Uterus (tissue), 4 donors: ENCODE measurements at places on chromosomes 16 and 17. TPM values are rescaled to one million over a fixed set of nuclear protein-coding genes. Genes with fewer than 3 reads are reported as not detected.

The RND2 gene
- 0.88 TPM for total RNA-seq

DNA sequence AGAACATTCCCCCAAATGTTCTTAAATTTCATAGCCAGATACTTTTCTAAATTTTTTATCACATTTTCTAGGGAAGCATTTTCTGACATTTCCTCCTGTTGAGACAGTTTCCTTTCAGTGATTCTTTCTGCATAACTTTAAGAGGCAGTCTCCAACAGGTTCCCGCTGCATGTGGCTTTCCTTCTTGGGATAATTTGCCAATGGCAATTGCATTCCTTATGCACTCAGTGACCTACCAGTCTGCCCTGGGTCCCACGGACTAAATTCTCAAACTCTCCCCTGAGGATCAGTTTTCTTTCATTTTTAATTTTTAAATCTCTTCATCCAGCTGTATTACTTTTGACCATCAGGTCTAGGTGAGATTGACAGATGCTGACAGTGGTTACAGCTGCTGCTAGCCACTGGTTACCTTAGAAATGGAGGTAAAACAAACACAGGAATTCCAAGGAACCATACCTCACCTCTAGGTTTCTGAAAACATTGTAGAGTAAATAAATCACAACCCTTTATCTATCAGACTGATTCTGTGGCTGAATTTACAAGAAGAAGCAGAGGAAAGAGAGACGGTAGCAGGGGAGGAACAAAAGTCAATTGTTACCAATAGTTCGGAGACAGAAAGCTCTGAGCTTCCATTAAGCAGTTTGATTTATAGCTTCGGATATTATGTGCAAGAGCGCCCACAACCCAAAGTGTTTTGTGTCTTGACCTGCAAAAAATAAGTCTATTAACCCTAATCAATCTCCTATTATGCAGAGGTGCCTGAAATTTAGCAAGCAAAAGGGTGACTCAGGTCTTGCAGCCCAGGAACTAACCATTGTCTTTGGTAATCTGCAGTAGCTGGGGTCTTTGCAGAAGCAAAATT is 216.0 kb downstream of the PMP22 start:
- H3K27me3 ChIP-seq, result no peaks in the 10 kb centered on the region
- H3K4me3 ChIP-seq, result no peak overlapping the region
- no peak overlapping the region for H3K27ac ChIP-seq
- DNase-seq, result no peak

GRCh38 chr17:3665834-3666233 is 2.5 kb downstream of the TAX1BP3 start:
- peak overlapping the region; percentile 33 for H3K27ac ChIP-seq
- H3K4me1 ChIP-seq, result peaks cover 12% of the 10 kb centered on the region
- H3K36me3 ChIP-seq, result no peaks in the 10 kb centered on the region
- H3K27me3 ChIP-seq, result no peaks in the 10 kb centered on the region

DNA sequence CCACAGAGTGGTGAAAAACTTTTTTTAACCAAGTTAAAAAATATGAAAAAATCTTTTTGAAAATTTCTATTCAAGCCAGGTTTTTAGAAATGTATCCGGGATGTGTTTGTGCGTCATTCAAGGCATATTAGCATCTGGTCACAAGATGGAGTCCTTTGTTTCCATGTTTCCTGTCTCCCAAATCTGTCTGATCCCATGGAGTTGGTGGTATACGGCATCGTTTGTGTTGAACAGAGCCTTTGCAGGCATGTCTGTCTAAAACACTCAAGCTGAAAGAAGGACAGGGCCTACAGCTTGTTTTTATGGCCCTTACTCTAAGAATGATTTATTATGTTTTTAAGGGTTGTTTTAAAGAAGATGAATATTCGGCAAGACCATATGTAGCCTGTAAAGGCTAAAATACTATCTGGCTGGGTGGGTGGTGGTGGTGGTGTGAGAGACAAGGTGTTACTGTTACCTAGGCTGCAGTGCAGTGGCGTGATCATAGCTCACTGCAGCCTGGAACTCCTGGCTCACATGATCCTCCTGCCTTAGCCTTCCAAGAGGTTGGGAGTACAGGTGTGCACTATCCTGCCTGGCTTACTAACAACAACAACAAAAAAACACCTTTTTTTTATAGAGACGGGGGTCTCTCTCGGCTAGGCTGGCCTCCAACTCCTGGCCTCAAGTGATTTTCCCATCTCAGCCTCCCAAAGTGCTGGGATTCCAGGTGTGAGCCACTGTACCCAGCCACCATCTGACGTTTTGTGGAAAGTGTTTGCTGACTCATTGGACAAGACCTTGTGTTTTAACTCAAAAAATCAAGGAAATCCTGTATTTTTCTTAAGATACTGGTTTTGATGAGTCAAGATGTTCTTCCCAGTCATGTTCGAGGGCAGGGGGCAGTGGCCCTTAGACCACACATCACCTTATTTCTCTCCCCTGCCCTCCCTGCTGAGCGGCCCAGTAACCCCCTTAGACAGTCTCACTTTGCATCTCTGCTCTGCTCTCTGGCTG is 52.2 kb downstream of the NDE1 start:
- no peak for DNase-seq
- no peaks in the 10 kb centered on the region for H3K4me1 ChIP-seq
- no peaks in the 10 kb centered on the region for H3K36me3 ChIP-seq
- H3K4me3 ChIP-seq, result no peak overlapping the region

GRCh38 chr17:68182011-68182306 is 65.9 kb upstream of the AMZ2 start:
- no peak overlapping the region for H3K27ac ChIP-seq
- no peaks in the 10 kb centered on the region for H3K4me1 ChIP-seq
- H3K27me3 ChIP-seq, result no peaks in the 10 kb centered on the region
- no peaks in the 10 kb centered on the region for H3K36me3 ChIP-seq
- no peak for DNase-seq

The CIBAR2 gene
- total RNA-seq, result not detected

GRCh38 chr16:60771138-60771537 is 1265.1 kb downstream of the CDH8 start:
- H3K27me3 ChIP-seq, result no peaks in the 10 kb centered on the region
- no peak for DNase-seq
- H3K36me3 ChIP-seq, result no peaks in the 10 kb centered on the region
- no peak overlapping the region for H3K27ac ChIP-seq
- H3K4me3 ChIP-seq, result no peak overlapping the region

DNA sequence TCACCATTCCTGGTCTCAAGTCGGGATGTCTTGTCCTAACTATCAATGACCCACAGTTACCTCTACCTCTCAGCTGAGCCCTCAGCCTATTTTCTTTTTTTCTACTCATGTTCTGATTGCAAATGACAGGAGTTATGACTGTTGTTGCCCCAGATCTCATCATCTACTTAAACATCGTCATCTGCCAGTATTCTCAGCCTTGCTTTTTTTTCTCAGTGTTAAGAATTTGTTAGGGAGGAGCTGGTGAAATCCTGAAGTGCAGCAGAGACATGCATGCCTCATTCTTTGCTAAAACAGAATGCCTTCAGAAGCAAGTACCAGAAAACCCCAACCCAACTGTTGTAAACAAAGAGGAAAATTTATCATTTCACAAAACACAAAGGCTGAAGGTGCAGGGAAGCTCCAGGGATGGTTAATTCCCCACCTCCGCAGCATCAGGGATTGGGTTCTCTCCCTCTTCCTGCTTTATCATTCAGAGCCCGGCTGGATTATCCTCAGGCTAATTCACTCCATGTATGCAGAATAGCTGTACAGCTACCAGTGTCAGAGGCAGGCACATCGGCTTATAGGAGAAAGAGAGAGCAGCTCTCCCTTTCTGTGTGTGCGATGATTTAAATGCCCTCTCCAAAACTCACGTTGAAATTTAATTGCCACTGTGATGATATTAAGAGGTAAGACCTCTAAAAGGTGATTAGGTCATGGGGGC is 540.8 kb upstream of the HSBP1 start:
- H3K27ac ChIP-seq, result no peak overlapping the region
- no peaks in the 10 kb centered on the region for H3K36me3 ChIP-seq
- DNase-seq, result no peak
- H3K4me1 ChIP-seq, result no peaks in the 10 kb centered on the region

The GPR142 gene
- not detected for total RNA-seq

- no peak overlapping the region for H3K4me3 ChIP-seq
- DNase-seq, result peak; percentile 46
- H3K4me1 ChIP-seq, result peaks cover 14% of the 10 kb centered on the region
- peak overlapping the region; percentile 95 for H3K27ac ChIP-seq
Observed at GRCh38 chr16:56611281-56611833, 3.0 kb downstream of the MT2A start.

The LITAFD gene
- not detected for total RNA-seq

DNA sequence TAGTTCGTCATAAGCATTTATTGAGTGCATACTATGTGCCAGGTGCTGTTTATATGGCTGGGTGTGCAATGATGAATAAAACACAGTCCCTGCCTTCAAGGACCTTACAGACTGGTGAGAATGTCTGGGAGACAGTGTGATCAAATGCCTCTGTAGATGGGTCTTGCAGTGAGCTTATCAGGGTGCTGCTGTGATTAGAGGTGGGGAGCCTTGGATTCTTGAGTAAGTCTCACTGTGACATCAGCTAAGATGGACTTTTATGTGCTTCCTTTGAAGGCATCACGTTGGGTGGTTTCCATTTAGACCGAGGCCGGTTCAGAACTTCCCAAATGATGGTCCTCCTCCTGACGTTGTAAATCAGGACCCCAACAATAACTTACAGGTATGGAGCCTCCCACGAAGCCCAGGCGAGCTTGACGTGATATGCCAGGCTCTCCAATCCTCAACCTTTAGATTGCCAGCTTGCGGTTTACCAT is 10.0 kb downstream of the HERPUD1 start:
- no peak for DNase-seq
- H3K4me1 ChIP-seq, result no peaks in the 10 kb centered on the region
- no peak overlapping the region for H3K4me3 ChIP-seq
- no peak overlapping the region for H3K27ac ChIP-seq

GRCh38 chr16:30996324-30996984 is 11.4 kb downstream of the HSD3B7 start:
- H3K27ac ChIP-seq, result peak overlapping the region; percentile 94
- H3K4me1 ChIP-seq, result no peaks in the 10 kb centered on the region
- no peaks in the 10 kb centered on the region for H3K27me3 ChIP-seq
- H3K36me3 ChIP-seq, result no peaks in the 10 kb centered on the region
- peak; percentile 53 for DNase-seq

The MMP25 gene
- total RNA-seq, result not detected

DNA sequence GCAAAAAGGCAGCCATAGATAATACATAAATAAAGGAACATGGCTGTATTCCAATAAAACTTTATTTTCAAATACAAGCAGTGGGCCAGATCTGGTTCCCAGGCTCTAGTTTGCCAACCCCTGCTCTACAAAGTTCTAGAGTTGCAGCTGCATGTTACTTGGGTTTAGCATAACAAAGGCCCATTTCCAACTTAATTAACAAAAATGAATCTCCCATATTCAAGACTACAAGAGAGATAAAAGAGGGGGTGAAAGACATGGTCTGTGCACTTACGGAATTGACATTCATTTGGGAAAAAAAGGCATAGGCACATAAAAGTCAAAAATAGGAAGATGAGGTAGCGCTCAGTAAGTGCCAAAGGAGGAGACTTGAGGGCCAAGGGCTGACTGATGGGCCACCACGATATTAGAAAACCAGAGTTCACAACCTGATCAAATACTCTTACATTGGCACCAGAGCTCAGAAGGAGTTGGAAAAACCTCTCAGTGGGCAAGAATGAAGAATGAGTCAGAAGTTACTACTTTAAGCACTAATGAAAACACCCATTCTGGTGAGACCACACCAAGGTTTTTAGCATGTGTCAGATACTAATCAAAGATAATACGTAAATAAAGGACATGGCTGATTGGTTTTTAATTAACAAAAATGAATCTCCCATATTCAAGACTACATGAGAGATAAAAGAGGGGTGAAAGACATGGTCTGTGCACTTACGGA is 164.0 kb downstream of the VPS53 start:
- no peak overlapping the region for H3K4me3 ChIP-seq
- H3K27ac ChIP-seq, result no peak overlapping the region
- DNase-seq, result no peak
- H3K36me3 ChIP-seq, result no peaks in the 10 kb centered on the region
- no peaks in the 10 kb centered on the region for H3K4me1 ChIP-seq

DNA sequence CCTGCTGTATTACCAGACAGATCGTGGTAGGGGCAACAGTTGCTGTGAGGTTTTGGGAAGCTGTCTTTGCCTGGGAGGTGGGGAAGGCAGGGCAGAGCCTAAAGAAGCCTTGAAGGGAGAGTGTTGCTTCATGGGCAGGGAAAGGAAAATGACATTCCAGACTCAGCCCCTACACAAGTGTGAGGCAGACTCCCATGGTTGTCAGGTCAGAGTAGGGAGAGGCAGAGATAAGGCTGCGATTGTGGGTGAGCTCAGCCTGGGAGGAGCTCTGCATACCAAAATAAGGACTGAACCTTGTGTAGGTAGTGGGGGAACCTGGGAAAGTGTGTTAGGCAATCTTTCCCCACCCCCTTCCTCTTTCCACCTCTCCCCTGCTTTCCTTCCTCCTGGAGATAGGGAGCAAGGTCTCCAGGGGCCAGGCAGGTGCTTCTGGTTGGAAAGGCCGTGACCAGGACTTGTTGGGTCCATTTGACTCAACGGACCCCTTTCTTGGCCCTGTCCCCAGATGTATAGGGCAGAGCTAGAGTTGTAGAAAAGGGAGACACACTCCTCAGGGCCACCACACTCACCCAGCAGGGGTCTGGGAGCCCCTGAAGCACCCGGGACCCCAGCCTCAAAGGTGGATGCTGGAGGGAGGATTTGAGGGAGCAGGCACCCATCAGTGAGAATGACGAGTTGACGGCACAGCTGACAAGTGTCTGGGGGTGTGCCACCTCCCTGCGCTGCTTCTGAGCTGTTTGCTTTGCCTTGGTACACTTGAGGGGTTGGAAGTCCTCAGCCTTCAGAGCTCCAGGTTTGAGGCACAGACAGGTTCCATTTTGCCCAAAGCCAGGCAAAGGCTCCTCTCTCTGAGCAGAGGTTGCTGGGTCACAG is 18.5 kb upstream of the TOB1 start:
- H3K27ac ChIP-seq, result no peak overlapping the region
- H3K4me1 ChIP-seq, result no peaks in the 10 kb centered on the region
- no peak for DNase-seq

DNA sequence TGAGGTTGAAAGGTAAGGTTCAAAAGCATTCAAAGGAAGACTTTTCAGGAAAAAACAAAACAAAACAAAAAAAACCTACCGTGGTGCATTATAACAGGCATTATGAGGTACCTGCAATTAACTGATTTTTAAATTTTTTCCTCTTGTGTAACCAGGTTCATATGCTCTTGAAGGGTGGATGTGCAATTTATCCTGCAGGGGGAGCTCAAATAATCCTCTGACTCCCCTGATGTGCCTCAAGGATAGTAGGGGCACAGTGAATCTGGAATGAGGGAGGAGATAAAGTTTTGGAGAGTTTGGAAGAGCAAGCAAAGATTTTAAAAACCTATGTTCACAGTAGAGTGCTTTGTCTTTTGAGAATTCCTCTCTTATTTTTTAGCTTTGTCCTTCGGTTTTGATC is 1349.4 kb downstream of the CDH8 start:
- H3K27me3 ChIP-seq, result no peaks in the 10 kb centered on the region
- H3K4me1 ChIP-seq, result no peaks in the 10 kb centered on the region
- H3K36me3 ChIP-seq, result no peaks in the 10 kb centered on the region
- H3K4me3 ChIP-seq, result no peak overlapping the region
